ENCODE measurements at places on chromosomes 1 and 21.

DNA sequence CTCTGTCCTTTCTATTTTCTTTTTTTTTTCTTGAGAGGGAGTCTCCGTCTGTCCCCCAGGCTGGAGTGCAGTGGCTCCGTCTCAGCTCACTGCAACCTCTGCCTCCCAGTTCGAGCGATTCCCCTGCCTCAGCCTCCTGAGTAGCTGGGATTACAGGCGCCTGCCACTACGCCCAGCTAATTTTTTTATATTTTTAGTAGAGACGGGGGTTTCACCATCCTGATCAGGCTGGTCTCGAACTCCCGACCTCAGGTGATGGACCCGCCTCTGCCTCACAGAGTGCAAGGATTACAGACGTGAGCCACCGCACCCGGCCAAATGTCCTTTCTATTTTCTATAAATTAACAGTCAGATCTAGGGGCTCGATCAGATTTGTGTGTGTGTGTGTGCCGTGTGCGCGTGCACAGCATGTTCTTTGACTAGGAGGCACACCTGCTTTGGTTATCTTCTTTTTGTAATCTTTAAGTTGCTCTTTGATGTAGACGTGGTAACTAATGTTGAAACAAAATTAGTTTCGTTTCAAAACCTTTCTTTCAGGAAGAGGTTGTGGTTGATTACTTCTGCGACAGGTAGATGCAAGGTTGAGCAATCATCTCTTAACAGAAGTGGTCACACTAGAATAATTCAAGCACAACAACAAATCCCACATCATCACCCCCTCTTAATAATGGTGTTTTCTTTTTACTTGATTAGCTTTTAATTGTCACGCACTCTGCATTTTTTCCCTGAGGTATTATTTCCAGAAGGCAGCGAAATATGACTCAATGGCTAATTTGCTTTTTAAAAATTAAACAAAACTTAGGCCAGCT lies 779 bp upstream of the DEGS1 start:
- DNase-seq = no peak

- no peak for DNase-seq
Observed at GRCh38 chr1:230877146-230877923, 9.0 kb upstream of the C1orf198 start.

- no peak for DNase-seq
Observed at GRCh38 chr1:43786201-43786958, 79.0 kb downstream of the ST3GAL3 start.

DNA sequence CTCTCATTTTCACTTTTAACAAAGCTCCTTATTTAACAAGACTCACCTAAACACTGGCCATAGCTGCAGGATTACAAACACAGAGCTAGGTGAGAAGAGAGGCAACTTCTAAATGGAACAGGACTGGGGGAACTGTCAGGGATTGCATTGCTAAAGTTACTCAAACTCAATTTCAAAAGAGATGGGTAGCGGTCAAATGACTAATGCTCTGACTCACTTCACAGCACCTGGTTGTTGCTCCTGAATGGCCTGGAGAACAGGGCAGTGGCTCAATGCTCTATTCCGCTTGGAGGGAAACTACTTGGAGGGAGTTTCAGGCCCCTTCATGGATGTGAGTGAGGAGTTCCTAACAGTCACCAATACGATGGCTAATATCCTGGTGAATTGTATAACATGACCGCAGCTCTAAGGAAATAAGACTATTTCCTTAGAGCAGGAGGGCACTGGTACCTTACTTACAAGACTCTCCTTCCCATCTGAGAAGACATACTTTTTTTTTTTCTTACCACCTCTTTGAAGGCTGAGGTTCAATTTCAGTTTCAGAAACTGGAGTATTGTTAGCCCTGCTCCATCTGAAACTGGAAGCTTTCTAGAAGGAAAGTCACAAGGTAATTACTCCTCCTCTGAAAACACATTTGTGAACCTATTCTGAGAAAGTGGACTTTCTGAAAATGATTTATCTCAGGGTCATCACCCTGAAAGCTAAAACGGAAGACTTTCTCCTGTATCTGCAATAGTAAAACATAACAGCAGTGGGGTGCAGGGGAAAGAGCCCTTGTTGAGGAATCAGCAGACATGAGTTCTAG lies 9.5 kb downstream of the DPT start:
- DNase-seq = no peak

- DNase-seq = no peak
Observed at GRCh38 chr1:172448995-172449584, 5.2 kb upstream of the PIGC start.

DNA sequence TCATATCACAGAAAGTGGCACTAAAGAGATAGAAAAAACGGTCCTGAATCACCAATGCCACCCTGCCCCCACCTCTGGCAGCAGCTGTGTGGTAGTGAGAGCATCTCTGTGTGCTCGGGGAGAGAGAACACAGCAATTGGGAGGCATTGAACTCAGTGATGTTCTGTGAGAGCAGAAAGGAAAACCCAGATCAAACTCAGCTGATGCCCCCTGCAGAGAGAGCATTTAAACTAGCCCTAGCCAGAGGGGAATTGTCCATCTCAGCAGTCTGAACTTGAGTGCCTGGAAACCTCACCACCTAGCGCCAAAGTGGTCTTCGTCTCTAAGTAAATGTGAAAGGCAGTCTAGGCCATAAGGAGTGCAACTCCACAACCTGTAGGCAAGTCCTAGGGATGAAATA lies 21.3 kb downstream of the SLC44A5 start:
- DNase-seq = no peak

GRCh38 chr1:207025146-207025880 lies 7.2 kb downstream of the C1orf116 start:
- peak; percentile 48 for DNase-seq

- DNase-seq = peak; percentile 74
Observed at GRCh38 chr21:36186506-36187399, 30.1 kb downstream of the DOP1B start.

DNA sequence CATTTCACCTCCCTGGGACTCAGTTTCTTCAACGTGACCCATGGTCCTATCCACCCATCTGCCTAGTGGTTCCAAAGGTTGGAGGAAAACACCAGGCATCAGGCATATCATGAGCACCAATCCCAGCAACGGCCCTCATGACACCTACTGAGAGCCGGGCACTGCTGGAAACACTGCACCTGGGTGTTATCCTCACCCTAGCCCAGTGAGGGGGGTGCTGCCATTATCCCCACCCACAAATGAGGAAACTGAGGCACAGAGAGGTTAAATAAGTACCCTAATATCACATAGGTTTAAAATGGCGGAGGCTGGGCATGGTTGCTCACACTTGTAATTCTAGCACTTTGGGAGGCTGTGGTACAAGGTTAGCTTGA lies 206.9 kb downstream of the MATN1 start:
- DNase-seq = no peak

DNA sequence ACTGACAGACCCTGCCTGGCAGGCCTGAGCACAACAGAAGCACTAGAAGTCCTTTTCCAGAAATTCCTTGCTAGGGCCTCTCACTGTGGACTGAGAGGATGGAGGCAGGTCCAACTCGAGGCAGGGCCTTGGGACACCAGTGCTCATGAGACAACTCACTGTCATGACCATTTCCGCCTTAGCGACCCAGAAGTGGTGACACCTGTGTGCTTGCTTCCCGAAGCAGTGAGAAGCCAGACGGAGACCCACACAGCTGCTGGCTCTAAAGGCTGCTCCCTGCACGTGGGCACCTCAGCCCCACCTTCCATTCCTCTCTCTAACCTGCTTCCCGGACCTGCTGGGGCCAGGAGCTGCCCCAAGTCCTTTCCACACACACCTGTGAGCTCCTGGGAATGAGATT lies 33.0 kb downstream of the KCNC4 start:
- DNase-seq = no peak

DNA sequence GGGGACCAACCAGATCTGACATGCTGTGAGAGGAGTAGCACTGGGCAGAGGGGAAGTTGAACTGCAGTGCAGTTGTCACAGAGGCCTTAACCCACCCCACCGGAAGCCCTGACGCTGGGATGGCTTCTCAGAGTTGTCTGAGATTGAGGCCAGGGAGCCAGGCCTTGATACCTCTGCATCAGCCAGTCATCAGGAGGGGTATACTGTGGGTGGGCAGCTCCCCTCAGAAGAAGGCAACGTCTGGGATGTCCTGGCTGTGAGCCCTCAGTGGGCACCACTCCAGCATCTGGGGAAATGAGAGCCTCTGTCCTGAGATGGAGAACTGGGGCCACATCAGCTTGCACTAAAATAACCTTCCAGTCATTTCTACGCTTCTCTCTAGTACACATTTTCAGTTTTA lies 47.9 kb upstream of the BCAR3 start:
- DNase-seq = no peak

DNA sequence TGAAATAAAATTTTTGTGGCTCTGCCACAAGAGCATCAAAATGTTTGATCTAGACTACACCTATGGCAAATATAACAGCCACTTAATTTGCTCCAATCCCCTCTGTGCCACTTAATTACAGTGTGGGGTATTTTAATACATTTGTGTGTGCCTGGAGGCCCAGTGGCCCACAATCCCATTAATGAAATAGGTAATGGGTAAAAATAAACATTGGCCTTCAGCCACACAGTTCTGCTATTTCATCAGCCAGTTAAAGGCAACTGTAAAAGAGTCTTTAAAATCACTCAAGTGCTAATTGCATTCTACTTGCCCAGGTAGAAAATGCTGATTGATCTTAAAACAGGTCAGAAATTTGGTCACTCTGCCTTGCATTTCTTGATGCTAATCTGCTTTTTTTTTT lies 151.6 kb upstream of the UBE2U start:
- no peak for DNase-seq

GRCh38 chr1:178969226-178969987 lies 56.3 kb upstream of the FAM20B start:
- DNase-seq = no peak

- peak; percentile 84 for DNase-seq
Observed at GRCh38 chr1:117828201-117828600, 101.2 kb downstream of the GDAP2 start.

DNA sequence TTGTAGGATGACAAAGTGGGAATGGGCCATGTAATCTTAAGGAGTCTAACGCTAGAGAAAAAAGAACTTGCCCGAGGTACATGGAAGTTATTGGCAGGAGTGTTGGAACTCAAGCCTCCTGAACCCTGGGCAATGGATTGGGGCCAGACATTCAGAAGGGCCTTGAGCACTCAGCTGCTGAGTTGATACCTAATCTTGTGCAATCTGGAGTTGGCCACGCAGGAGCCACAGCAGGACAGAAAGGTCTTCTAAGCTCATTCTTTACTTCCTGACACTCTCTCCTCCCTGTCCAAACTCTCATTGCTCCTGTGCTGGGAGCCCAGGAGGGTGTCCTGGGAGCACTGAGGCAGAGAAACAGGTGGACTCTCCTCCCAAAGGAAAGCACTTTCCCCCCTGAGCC lies 25.1 kb upstream of the CSF1 start:
- DNase-seq = no peak

DNA sequence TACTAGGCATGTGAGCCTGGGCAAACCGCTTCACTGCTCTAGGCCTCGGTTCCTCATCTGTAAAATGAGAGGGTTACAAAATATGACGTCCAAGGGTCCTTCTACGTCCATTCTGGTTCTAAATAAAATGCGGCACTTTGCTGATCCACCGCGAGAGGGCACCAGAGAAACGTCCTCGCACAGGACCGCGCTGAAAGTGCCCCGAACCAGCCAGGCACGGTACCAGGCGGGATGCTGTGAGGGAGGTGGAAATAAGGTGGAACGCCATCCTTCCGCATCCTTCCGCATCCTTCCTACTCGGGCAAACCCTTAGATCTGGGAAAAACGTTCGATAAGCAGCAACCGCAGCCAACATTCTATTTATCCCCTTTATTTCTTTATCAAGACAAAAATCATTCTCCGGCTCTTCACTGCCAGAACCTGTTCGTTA lies 60.3 kb upstream of the KRTAP19-8 start:
- peak; percentile 80 for DNase-seq

GRCh38 chr1:87810166-87810565 lies 481.5 kb downstream of the LMO4 start:
- no peak for DNase-seq

DNA sequence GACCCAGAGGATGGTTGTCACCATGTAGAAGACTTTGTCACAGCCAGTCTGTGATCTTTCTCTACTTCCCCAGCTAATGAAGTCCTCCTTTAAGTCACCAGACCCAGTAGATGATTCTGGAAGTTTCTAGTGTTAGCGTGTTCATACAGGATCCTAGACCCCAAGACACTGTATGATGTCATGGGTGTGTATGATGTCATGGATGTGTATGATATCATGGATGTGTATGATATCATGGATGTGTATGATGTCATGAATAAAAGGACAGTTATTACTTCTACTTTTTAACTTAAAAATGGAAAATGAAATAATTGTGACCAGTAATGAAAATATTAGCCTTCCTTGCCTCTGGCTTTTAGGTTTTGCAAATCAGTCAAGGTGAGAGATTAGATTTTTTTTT lies 260.0 kb downstream of the FMN2 start:
- DNase-seq = no peak

DNA sequence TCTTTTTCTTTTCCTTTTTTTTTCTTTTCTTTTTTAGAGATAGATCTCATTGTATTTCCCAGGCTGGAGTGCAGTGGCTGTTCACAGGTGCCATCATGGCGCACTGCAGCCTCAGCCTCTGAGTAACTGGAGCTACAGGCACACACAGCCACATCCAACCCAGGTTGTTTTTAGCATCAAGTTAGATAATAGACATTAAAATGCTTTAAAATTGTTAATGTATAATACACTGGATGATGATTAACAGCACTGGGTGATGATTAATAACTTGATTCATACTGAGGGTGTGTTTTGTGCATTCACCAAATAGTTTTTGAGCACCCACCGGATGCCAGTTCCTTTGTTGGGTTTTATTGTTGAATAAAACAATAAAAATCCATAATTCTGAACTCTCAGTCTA lies 75.2 kb downstream of the BEND5 start:
- no peak for DNase-seq

GRCh38 chr1:147413110-147413605 lies 128.1 kb upstream of the BCL9 start:
- no peak for DNase-seq

DNA sequence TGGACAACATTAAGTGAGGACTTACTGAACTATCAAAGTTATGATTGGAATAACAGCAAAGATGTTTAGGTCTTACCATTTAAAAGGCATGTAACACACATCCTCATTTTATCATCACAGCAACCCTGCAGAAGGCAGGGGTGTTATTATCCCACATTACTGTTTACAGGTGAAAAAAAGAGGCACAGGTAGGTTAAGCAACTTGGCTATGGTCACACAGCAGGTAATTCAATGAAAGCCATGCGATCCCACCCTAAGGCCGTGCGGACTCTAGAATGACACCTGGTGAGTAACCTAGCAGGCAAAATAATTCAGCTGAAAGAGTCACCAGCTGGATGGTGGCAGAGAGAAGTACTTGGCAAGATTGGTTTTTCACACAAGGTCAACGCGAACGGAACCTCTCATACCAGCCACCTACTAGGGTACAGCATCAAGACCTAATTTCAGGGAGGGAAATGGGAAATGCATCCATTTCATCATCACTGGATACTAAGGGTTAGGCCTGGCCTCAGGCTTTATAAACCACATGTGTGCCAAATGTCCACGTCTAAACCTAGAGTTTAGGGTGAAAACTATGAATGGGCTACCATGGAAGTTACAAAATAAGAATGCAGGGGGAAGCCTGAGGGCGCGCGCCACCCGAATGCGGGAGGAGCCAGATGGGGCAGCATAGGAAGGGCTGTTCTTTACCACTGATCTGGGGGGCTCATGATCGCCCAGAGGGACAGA lies 85.3 kb downstream of the SLC66A1 start:
- DNase-seq = no peak
